D341Med (cell line): ENCODE measurements at places on chromosomes 3 and 15.

DNA sequence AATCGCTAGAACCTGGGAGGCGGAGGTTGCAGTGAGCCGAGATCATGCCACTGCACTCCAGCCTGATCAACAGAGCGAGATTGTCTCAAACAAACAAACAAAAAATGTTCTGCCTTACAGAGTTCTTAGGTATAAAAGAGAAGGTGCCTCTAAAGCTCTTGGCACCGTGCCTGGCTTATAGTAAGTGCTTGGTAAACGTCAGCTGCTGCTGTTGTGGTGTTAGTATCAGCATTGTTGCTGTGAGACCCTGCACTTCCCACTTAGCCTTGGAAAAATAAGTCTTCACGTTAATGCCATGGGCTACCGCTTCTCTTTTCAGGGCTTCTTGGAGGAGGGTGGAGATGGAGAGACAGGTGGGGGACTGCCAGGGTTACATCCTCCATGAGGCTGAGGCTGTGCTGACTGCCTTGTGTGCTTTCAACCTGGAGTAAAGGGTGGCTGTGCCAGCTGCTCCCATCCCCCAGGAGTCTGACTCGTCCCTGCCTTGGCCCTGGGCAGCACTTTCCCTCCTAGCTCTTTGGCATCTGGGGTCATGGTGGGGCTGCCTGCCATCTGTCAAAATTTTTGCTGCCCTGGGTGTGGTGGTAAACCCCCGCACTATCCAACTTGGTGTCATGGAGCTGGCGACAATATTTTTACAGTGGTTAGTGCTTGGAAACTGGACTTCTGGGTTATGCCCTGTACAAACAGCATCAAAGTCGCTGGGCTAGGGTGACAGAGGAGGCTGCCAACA, 17.8 kb downstream of the FLNB start:
- DNase-seq = peak; percentile 57

- no peak for DNase-seq
These were observed 275.0 kb downstream of the ADAMTSL3 start for GRCh38 chr15:83928878-83929418.

- no peak for DNase-seq
These were observed 32.5 kb downstream of the DCUN1D1 start for GRCh38 chr3:182947888-182948287.

DNA sequence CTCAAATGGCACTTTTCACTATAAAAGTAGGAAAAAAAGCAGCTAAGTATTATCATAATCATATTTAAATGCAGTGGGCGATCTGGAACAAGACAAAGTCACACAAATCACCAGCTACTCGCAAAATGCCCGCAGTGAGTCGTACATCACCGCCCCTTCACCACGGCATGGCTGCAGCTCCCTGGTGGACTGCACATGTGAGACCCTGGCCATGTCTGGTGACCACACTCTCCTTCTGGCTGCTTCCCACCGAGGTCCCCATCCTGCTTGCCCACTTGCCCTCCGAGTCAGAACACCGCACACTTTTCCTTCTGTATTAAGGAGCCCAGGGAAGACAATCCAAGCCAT, 38.6 kb downstream of the ACAA1 start:
- no peak for DNase-seq

DNA sequence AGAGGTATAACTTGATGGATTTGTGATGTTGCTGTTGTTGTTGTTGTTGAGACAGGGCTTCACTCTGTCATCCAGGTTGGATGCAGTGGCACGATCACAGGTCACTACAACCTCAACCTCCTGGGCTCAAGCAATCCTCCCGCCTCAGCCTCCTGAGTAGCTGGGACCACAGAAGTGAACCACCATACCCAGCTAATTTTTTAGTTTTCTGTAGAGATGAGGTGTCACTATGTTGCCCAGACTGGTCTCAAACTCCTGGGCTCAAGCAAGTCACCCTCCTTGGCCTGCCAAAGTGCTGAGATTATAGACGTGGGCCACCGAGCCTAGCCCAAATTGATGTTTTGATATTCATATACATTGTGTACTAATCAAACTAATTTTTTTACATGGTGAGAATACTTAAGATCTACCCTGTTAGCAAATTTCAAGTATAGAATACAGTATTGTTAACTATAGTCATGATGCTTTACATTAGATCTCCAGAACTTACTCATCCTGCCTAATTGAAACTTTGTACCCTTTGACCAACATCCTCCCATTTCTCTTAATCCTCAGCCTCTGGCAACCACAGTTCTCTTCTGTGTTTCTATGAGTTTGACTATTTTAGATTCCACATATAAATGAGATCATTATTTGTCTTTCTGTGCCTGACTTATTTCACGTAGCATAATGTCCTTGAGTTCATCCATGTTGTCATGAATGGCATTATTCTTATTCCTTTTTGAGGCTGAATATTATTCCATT, 23.2 kb downstream of the LMCD1 start:
- no peak for DNase-seq
